ENCODE measurements at places on chromosomes 2 and 18. TPM values are rescaled to one million over a fixed set of nuclear protein-coding genes. Genes with fewer than 3 reads are reported as not detected.

RNF152 gene
- 0.02 TPM for total RNA-seq

DES gene
- total RNA-seq = not detected

INPP5D gene
- total RNA-seq = 247 TPM

SP140 gene
- 330 TPM for total RNA-seq

CELF4 gene
- not detected for total RNA-seq

PAIP2B gene
- total RNA-seq = 3.7 TPM

CD28 gene
- total RNA-seq = not detected

CYBRD1 gene
- total RNA-seq = 0.32 TPM

SGPP2 gene
- 12.4 TPM for total RNA-seq

- no peak for DNase-seq
These were observed 52.9 kb downstream of the RTP5 start for GRCh38 chr2:241922411-241922810.

GRCh38 chr18:25686960-25687500 lies 335.1 kb upstream of the ZNF521 start:
- no peak for DNase-seq

- no peak for DNase-seq
These were observed 63.0 kb upstream of the GALNT13 start for GRCh38 chr2:153808679-153809078.

DNA sequence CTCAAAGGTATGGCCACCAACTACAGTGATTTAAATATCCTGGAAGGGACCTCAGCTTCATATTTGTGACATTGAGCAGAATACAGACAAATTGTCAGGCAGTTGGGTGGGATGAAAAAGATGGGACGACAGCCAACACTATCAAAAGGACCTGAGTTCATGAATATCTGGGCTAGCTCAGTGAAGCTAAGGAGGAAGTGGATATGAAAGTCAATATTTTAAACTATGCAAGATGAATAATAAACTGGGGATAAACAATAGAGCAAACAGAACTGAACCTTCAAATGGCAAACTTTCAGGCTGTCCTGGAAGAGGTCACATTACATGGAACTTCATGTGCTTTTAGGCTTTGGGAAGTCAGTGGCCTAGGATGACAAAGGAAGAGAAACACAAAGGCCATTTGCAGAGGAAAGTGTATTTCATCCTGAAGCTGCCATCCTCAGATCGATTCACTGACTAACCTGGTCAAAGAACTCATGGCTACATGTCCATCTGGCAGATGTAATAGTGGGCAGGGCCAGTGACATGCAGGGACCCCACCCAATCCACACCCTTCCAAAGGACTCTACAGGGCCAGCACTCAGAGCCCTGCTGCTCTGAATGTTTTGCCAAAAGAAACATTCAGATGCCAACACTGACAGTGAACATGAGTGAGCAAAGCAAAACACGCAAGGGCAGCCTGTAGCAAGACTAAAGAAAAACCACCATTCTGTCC lies 175.7 kb downstream of the ETAA1 start:
- DNase-seq = no peak

DNA sequence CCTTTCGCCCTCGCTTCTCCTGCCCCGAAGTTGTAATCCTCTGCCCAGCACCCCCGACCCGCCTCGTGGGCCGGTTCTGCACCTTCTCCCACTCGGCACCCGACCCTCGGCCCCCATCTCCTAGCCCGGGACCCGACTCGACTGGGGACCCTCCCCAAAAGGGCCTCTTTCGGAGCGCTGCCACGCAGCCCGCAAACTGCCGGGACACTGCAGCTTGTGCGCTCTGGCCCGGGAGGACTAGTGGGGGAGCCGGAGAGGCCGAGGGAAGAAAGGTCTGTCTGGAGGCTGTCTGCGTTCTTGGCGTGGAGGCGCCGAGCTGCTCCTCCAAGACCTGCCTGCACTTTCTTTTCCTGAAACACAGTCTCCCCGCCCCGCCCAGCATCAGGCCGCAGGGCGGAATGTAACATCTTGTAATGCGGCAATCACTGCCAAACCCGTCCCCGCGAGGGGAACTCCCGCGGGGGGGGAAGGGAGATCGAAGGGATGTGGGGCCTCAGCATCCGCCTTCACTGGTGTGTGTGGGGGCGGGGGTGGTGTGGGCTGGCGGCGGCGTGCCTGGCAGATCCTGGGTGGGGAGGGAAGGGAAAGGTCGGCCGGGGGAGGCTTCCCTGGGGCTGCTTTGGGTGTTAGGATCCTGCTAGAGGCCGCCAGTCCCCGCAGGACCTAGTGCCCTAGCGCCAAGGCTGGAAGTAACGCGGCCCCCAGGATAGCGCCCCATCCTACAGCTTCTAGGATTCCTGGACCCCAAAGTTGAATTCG lies 7.4 kb downstream of the DLX2 start:
- no peak for DNase-seq

GRCh38 chr18:76613053-76613754 lies 118.2 kb upstream of the ZNF516 start:
- DNase-seq = no peak

DNA sequence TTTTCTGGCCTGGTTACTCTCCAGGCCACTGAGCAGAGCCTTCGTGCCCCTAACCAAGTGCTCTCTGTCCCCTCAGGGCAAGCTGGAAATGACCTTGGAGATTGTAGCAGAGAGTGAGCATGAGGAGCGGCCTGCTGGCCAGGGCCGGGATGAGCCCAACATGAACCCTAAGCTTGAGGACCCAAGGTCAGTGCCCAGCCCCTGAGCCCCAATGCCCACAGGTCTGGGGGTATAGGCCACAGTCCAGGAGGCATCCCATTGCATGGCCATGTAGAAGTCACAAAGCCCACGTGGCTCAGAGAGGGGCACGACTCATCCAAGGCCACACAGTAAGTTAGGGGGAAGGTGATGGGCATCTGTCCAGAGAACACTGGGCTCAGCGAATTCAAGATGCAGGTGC lies 227.6 kb downstream of the DYSF start:
- DNase-seq = no peak

- DNase-seq = no peak
These were observed 50.7 kb downstream of the SFXN5 start for GRCh38 chr2:73020657-73021370.

GRCh38 chr2:121202541-121203310 lies 82.3 kb downstream of the TFCP2L1 start:
- no peak for DNase-seq

DNA sequence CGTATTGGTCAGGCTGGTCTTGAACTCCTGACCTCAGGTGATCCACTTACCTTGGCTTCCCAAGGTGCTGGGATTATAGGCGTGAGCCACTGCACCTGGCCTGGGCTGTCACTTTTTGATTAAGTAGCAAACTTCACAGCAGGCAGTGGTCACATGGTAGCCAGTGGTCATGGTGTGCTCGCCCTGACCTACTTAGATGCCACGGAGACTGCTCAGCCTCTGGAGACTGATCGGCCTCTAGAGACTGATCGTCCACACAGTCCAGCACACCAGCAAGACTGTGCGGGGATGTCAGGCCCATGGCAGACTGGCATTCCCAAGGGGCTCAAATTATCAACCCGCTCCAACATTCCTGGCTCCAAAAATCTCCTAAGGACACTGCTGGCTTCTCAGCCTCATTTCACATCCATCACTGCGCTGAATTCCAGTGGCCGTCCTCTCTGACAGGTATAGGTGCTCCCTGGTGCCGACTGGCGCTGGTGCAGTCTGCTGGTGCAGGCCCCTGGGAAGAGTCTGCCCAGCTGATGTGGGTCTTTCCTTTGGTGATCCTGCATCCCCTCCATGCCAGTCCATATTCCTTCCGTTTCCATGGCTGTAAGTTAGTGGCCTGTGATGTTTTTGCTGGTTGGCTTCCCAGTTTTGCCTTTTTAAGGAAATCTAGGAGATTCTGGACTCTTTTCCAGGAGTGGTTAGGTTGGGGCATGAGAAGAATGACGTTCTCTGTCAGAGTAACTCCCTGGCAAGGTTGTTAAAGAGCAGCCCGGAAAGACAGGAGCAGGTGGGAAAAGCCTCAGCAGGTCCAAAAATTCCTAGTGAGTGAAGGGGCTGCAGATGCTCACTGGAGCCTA lies 374.5 kb upstream of the HS6ST1 start:
- DNase-seq = no peak

- DNase-seq = no peak
These were observed 692.7 kb downstream of the SOCS6 start for GRCh38 chr18:70981400-70982140.

DNA sequence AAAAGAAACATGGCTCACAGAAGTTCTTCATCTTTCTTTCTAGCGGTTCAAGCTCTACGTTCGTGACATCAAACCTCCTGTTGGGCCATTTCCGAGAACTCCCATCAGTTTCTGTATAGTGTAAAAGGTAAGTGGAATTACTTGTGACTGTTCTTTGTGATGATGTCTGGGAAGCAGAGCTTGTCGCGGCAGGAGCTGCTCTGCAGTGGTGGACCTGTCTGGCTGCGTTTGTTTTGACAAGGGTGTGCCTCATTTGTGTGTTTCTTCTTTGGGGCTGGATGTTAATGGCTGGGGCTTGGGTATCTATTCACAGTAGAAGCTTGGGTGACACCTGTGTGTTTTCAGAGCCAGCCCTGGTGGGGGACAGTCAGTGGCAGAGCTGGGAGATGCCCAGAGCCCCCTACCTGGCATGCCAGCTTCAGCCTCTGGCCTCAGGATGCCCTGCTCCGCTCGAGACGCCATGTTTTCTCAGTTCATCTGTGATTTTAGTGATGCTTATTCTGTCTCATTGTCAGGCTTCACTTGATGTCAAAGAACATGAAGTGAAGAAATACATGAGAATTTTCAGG lies 59.6 kb downstream of the LDLRAD4 start:
- no peak for DNase-seq

GRCh38 chr2:120833127-120833675 lies 97.5 kb downstream of the GLI2 start:
- no peak for DNase-seq

DNA sequence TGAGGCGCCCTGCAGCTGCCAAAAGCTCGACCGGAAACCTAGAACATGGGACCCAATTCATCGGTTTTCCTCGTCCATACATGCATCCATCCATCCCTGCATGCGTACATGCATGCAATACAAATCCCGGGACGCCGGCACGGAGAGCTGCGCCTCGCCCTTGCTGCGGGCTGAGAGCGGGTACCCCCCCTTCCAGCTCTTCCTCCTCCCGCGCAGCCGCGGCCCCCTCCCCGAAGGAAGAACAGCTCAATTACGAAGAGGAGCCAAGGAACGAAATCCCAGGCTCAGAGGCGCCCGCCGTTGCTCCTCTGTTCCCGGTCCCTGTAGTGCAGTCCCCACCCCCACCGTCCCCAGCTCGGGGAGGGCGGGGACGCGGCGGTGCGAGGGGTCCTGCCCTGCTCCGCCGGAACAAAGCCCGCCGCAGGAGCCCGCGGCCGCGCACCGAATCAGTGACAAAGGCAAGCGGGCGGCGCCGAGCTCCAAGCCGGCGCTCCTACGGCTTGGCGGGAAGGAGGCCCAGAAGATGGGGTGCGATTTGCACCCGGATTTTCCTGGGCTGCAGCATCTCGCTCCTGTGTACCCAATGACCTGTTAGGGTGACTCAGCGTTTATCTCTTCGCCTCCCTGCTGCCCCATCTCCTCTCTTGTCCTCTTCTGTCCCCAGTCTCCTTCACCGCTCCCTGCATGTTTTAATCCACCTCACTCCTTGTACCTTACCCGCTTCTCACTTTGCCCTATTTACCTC lies 8.9 kb upstream of the POU3F3 start:
- no peak for DNase-seq

DNA sequence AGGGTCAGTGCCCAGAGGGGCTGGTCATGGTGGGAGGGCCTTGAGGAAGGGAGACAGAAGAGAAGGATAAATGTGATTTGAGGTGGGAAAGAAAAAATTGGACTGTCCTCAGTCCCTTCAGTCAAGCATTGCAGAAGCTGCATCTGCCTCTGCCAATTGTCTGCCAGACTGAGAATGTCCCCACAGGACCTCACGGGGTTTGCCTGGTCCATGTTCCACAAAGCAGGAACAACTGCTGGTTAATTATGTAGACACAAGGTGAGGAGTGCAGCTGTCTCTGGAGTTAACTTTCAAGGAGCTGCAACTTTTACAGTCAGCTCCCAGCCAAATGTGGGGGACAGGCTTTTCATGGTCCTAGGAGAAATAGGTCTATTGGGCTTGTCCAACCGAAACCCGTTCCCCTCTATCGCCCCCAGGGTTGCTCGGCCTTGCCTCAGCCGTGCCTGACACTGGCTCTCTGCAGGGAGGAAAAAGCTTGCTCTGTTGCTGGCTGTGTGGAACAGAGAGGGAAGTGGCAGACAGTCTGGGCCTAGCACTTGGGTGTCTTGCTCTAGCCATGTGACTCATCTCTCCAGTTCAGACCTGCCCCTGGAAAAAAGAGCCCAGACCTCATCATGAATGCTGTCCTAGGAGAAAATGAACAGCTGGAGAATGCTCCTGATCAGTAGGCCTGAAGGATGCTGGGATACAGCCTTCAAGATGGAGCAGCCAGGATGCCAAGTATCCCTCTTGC lies 31.1 kb upstream of the PAX8 start:
- DNase-seq = no peak

DNA sequence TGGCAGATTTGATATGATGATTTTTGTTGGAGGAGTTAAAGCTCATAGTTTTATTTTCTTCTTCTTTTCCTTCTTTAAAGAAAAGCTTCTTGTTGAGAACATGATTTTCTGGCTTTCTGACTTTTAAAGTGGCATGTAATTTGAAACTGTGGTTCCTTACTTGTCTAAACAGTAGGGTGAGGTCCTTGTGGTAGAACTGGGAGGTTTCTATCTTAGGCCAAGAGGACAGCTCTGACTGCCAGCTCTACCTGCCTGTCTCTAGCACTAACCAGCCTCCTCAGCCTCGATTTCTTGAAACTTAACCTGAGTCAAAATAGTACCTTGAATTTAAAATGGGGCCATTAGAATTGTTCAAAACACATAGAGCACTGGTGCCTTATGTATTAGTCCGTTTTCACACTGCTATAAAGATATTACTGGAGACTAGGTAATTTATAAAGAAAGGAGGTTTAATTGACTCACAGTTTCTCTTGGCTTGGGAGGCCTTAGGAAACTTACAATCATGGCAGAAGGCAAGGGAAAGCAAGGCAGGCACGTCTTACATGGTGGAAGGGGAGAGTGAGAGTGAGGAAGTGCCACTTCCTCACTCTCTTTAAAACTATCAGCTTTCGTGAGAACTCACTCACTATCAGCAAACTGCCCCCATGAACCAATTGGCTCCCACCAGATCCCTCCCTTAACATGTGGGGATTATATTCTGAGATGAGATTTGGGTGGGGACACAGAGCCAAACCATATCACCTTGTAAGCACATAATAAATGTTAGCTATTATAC lies 119.0 kb downstream of the CERS6 start:
- DNase-seq = no peak

DNA sequence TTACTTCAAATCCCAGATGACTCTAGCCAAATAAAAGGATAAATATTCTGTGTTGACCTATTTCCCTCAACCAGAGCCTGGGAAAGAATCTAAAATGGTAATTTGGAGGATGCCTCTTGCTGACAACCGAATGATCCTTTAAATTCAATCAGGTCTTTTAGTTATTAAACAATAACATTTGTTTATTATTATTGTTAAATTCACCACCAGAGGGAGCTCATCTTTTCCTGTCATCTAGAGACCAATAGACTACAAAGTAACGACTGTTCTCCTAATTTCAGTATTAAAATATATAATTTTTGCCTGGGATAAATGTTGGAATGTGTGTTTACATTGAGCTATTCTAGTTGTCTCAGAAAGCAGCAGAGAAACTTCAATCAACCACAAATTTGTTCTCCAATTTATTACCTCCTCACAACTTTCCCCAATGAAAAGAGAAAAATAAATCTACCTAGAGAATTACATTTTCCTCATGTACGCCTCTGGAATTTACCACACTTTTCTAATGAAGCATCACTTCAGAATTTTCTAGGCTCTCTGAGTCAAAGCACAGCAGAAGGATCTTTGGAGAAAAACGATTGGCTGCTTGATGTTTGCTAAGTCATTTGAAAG lies 142.7 kb downstream of the SCG2 start:
- DNase-seq = no peak

Measured in activated B cell treated with CpG ODN at 0.5 μM for 24 hours (primary cell).